ENCODE measurements at places on chromosomes 7 and 10.

GRCh38 chr7:3455806-3456595 lies 154.9 kb downstream of the SDK1 start:
- DNase-seq: no peak

DNA sequence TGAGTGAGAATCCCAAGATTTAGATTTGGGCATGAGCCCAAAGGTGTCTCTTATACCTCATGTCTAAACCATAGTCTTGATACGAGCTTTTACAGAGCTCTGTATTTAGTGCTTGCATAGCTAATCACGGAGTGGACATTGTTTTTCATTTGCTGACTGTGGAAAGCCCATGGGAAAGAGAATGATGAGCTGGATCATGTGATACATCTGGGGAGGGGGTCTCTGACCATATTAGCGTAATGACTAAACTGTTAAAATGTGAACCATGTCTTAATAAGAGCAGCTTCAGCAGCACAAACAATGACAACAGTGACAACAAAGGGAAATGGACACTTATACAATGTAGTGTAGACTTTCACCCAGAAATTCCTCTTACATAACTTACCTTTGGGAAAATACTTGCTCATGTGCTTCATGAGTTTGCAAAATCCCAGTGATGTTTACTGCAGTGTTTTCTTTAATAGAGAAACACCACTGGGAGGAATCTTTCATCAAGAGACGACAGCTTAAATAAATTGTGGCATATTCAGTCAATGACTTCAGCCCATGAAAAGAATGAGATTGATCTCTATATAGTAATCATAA lies 44.0 kb upstream of the ITGB1 start:
- no peak for DNase-seq

DNA sequence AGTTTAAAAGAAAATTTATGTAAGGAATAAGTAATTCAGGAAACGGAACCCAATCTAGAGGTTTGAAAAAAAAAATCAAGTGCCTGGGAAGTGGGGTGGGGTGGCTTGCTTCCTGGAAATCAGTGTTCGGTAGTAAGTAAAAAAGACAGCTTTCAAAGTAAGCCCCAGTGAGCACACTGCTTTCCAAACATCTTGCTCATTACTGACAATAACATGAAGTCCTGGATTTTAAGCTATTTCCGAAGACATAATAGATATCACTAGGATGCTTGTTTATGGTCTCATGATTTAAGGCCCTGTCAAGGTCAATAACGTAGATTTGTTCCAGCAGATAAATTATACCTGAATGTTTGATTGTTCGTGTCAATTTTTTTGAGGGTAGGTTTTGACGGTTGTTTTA lies 1.3 kb downstream of the STAMBPL1 start:
- no peak for DNase-seq

GRCh38 chr10:23461557-23461956 lies 22.7 kb downstream of the OTUD1 start:
- DNase-seq: no peak

DNA sequence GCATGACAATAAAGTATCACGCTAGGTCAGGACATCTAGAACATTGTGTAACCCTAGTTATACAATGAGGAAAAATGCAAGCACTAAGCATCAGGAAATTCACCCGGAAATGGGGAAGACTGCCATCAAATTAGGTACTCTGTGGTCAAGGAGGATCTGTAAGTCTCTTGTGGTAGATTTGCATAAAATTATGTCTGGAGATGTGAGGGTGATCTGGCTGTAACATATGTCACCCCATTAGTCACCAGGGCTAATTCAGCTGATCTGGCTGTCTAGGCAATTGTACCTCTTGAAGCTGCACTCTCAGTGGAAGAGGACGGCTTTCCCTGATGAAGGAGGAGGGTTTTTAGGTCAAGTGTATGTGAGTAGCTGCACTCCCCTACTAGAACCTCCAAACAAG lies 14.8 kb downstream of the AKR1D1 start:
- no peak for DNase-seq

GRCh38 chr7:20504060-20504459 lies 111.4 kb upstream of the ABCB5 start:
- DNase-seq: no peak

Measured in NCI-H187 (cell line).